ENCODE measurements at places on chromosomes 1 and 21.

DNA sequence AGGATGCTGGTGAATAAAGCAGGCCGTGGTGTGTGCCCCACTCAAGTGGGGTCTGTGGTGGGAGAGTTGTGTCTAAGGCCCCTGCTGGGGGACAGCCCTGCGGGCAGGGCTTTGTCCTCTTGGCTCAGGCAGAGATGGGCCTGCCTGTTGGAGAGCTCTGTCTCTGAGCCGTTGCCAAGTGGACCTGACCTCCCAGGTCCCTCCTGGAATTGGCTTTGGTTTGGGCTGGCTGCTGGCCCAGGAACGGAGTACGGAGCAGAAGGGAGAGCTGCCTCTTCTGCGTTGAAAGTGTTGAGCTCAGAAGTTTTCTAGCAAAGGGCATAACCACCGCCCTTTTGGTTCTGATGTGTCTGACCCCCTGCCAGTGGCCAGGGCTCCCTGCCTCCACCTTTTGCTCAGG, 153.9 kb downstream of the PEX14 start:
- no peak for DNase-seq

- no peak for DNase-seq
These were observed 69.4 kb downstream of the MEGF6 start for GRCh38 chr1:3541936-3542335.

- DNase-seq = no peak
These were observed 12.6 kb downstream of the RIMKLA start for GRCh38 chr1:42392967-42393848.

GRCh38 chr1:18309552-18310155, 171.1 kb upstream of the KLHDC7A start:
- DNase-seq = no peak

DNA sequence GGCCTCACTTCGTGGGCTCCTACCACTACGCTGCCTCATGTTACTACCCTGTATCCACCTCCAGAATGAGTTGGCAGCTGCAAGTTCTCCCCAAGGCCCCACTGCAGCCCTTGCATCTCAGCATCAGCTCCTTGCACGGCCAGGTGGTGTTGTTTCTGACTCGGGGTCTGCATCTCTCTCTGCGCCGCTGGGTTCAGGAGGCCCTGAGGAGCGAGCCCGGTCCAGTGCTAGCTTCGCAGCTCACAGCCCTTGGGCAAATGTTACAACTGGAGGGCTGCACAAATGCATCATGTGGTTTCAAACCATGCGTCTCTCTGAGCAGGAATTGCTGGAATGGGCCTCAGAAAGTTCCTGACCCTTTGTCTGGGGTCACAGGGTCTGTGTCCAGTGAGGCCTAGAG, 3.2 kb upstream of the CLDN14 start:
- no peak for DNase-seq

Data from pulmonary artery endothelial cell (primary cell).